NCI-H1417 treated with DMSO at 0.1 percent for 48 hours (cell line): ENCODE measurements at places on chromosomes 16 and 17.

DNA sequence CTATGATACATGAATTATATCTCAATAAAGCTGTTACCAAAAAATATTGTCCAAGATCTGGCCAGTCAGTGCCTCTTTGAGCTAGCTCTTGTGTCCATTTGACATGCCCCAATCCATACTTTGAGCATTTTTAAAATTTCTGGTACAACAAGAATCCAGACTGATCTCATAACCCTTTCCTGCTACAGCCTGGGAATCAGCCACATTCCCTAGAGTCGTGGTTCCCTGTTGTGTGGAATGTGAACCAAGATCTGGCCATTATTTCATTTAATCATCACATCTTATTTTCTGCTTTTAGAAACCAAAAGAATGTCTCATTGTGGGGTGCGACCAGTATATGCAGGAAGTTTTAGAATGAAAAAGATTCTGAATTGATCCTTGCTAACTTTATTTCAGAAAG lies 34.3 kb upstream of the RPRML start:
- DNase-seq: no peak

- no peak for DNase-seq
Observed at GRCh38 chr17:51668155-51668962, 408.0 kb downstream of the UTP18 start.

- no peak for DNase-seq
Observed at GRCh38 chr17:10798332-10798749, 5.6 kb downstream of the TMEM238L start.

DNA sequence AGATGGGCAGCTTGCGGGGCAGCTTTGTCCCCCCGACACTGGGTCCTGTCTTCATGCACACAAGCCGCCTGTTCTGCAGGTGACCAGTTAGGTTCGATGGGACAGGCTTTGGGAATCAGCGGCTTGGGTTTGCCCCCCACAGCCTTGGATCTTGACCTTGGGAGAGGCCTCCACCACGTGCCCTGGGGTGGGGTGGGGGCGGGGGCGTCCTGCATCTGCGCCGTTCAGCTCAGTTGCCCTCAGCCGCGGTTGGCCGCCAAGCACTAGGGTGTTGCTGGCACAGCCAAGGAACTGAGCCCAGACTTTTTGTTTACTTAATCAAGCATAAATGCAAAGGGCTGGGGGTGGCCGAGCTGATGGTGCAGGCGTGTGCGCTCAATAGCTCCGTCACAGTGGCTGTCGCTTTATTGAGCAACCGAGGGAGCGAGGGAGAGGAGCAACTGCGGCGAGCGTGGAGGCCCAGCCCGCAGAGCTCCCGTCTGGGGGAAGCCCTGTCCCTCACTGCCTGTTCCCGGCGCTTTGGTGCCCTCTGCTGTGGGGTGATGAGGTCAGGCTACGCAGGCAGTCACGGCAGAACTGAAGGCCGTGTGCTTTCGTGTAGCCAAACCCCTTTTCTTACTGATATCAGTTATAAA lies 33.9 kb downstream of the JPH3 start:
- DNase-seq: peak; percentile 1

GRCh38 chr17:49696233-49696761 lies 11.5 kb downstream of the SLC35B1 start:
- DNase-seq: no peak

DNA sequence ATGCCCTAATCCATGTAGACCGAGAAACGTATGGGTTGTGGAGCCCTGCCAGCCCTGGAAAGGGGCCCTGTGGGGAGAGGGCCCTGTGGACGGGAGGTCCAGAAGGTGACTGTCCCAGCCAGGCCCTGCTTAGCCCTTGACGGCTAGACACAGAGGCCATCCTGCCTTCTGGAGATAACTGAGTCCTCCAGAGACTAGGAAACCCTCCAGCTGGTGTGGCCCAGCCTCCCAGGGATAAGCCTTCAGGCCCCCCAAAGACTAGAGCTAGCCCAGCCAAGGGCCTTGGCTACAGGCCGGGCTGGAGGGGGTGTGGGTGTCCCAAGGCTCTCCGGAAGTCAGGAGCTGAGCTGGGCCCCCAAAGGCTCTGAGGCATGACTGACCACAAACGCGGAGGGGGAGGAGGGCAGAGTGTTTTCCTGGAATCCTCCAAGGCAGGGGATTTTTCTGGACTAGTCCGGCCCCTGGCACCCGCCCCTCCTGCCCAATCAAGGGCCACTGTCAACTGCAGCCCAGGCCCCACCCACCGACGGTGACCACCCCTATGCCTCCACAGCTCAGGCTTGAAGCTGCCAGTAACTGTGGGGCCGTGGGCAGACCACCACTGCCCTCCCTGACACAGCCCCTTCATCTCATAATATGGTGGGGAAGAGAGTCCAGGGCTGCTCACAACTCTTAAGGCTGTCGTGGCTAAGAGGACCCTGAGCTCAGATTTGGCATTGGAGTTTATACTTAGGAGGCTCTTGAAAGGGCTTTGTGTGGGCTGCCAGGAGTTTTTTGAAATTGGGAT lies 885 bp upstream of the VASN start:
- DNase-seq: no peak
